ENCODE measurements at places on chromosomes 1 and 21.

GRCh38 chr1:178938101-178938958 is 67.5 kb upstream of the ANGPTL1 start:
- no peak for DNase-seq

GRCh38 chr1:60065199-60065598 is 8.4 kb downstream of the C1orf87 start:
- DNase-seq: no peak

DNA sequence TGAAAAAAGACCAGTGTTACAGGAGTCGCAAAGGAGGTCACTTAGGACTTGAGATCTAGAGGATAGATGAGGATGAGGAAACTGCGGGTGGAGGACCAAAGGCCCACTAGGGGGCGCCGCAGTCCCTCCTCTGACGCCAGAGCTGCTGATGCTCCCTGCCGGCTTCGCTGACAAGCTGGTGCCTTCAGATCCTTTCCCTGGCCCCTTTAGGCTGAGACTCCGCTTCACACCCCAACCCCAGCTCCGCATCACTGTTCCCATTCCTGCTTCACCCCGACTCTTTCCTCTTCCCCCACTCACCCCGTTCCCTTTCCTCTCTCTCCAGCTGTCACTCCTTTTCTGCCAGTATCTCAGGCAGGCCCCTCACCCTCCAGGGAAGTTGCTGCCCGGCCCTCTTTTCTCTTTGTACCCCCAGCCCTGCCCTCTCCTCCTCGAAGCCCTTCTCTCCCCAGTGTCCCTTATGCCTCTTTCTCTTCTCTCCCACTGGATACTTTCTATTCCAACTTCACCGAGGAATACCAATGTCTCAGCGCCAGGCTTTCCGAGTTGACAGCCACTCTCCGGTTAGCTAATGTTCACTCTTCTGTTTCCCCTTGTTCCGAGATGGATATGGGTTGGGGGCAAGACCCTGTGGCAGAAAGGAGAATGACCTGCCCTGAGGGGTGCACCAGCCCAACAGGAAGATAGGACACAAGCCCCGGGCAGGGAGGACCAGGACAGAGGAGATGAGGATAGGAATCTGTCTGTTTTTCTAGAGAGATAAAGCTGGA is 4.5 kb downstream of the KCNJ9 start:
- peak; percentile 69 for DNase-seq

GRCh38 chr1:100377590-100378361 is 25.5 kb downstream of the CDC14A start:
- no peak for DNase-seq

DNA sequence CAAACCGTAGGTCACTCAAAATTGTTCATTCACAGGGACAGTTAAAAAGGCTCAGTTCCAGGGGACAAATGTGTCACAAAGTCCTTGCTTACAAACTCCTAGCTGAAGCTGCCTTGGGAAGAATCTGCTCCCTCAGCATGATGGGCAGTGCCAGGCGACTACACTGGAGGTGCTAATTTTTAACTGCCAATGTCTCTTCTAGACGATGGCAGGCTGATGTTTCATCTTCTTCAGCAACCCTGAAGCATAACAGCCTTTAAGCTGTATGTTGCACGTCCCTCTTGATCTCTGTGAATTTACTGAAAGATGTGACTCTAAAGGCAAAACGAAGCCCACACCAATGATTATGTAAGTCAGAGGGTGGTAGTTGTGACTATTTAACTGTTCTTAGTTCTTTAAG is 11.3 kb downstream of the COA7 start:
- DNase-seq: no peak

DNA sequence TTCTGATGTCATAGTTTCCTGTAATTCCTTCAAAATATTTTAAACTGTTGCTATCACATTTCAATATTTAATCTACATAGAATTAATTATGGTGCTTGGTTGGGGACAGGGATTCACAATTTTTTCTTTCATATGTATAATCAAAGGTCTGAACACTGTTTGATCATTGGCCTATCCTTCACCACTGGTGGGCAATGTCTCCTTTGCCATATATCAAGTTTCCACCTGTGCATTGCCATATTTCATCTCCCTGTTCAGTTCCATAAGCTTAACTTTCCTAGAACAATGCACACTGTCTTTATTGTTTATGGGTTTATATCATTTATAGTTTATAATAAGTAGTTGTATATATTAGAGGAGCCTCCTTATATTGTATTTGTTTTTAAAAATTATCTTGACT is 374.9 kb upstream of the PTBP2 start:
- DNase-seq: no peak

GRCh38 chr1:29319300-29320110 is 83.2 kb downstream of the PTPRU start:
- no peak for DNase-seq

GRCh38 chr1:1920057-1920607 is 1.1 kb upstream of the TMEM52 start:
- no peak for DNase-seq

DNA sequence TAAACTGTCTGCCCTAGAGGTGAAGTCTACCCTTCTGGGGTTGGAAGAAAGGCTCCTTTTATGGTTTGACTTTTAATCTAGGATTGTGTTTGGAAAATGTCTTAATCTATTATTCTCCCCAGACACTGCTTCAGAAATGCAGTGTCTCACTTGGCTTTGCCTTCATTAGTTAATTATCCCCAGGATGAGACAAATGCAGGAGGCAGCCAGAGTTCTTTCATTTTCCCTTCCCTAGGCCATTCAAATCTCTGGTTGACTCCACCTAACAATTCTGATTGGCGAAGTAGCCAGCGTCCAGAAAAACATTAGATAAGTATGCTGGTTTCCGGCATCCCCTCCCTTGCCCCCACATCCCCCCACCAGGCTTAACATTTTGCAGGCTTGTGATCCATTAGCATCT is 325.8 kb upstream of the PBX1 start:
- DNase-seq: no peak

DNA sequence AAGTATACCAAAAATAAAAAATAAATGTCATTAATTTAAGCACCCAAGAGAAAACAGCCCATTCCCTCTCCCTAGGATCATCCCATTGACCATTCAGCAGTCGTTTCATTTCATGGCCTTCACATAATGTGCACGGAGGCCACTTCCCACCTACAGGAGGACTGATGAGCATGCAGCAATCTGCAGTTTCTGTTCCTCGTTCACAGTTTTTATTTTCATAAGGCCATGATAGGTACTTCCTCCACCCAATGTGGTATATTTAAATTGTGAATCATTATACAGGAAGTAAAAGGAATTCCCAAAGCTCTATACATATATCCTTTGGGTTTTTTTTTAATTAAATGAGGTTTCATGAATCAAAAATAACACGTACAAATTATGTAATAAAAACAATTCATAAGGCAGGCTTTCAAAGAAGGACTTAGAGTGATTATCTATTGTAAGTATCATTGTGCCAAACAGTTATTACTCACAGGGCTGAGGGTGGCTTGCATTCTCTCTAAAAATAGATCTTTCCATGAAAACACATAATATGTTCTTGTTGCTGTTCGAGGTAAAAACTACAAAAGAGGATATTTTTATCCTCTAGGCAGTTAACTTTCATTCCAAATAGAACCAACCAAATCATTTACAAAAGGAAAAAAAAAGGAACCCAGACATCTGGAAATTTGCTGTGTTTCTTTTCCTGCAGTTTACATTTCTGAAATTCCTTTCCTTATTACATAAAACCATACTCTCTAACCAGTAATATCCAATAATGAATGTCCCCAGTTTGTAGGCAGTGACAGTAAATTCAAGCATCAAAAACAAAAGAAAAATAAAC is 27.5 kb upstream of the SLC44A3 start:
- no peak for DNase-seq

GRCh38 chr1:61358770-61359455 is 276.6 kb downstream of the NFIA start:
- no peak for DNase-seq

DNA sequence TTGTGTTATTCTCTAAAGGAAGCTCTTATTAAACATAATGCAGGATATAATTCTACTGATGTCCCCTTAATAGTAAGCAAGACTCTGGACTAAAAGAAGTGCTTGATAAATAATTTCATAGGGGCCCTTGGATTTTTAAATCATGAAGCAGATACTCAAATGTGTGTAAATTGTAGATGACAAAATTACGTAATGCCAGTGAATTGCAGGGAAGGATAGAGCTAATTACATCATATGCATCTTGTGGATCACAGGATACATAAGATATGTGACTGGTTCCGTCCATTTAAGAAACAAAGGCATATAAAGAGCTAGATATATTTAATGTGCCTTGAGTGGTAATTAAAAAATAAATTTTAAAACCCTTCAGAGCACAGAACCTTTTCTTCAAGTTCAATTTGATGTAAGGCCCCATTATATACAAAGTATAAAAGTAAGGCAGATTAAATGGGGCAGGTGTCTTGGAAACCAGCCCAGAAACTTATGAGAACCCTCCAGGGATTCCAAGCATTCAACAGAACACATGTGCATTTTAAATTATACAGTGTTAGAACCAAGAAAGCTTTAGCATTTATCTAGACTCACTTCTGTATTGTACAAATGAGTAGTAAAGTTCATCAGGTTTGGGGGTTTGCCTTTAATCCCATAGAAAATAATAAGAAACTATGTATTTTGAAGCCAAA is 190.4 kb downstream of the NCAM2 start:
- no peak for DNase-seq

DNA sequence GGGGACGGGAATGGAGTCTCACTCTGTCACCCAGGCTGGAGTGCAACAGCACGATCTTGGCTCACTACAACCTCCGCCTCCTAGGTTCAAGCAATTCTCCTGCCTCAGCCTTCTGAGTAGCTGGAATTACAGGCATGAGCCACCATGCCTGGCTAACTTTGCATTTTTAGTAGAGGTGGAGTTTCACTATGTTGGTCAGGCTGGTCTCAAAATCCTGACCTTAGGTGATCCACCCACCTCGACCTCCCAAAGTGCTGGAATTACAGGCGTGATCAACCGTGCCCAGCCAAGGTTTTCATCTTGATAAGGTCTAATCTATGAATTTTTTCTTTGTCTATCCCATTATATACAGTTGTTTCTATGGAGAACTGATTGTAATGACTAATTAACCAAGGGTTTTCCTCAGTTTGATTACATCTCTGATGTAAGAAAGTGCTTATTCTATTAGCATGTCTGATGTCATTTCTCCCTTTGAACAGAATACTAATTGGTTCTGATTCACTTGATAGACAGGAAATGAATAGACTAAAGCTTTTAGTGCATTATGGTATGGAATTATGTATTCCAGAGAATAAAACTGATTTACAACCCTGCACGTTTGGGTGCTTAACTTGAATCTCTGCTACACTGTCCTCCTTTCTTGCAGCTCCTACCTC is 11.9 kb downstream of the PACC1 start:
- DNase-seq: no peak

- no peak for DNase-seq
Measured at GRCh38 chr21:31730712-31731055, 1.2 kb downstream of the SCAF4 start.

- DNase-seq: no peak
Measured at GRCh38 chr1:244869364-244869827, 5.1 kb upstream of the HNRNPU start.

- no peak for DNase-seq
Measured at GRCh38 chr1:107514841-107515240, 374.0 kb downstream of the NTNG1 start.

DNA sequence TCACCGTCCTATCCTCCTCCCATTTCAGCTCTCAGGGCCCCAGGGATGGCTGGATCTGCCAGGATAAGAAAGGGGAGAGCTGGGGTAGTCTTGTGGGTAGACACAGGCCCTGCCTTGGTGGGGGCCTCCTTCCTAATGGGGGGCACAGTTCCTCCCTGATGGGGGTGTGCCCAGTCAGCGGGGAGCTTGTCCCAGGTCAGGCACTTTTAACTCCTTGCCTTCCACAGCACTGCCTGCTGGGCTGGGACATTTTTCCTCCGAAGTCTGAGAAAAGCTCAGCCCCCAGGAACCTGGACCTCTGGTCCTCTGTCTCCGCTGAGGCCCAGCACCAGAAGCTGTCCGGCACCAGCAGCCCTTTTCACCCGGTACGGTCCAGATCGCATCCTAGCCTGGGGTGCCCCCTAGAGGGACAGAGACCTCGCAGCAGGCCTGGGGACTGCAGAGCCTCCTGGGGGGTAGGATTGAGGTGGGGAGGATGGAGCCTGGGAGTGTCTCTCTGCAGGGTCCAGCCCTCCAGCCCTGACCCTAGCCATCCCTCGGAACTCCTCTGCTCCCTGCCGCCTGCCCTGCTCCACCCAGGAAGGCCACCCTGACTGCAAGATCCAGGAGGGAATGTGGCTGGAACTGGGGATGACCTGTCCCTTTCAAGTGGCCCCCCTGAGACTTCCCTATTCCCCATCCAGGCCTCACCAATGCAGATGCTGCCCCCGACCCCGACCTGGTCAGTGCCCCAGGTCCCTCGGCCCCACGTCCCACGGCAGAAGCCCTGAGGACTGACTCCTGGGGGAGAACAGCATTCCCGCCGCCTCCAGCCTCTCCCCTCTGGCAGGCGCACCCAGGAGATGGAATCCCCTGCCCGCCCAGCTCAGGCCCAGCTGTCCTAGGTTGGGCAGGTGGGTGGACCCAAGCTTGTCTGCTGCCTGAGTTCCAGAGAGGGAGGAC is 12.0 kb downstream of the MIIP start:
- no peak for DNase-seq

GRCh38 chr1:29828526-29829447 is 592.5 kb downstream of the PTPRU start:
- no peak for DNase-seq

DNA sequence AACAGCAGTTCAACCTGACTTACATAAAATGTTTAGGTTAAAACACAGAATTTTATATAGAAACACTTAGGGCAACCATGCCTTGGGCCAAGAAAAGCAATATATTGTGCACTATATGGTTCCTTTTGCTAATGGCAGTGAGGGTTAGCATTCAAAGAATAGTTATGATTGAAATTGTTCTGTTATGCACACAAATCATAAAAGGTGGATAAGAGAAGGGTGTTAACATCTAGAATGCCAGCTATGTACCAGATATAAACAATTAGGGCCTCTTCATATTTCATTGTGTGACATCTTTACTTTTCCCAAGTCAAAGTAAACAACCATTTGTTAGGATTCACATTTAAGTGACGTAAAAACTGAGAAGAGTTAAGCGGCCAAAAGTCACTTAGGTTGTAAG is 308.0 kb upstream of the B3GALT2 start:
- DNase-seq: no peak

DNA sequence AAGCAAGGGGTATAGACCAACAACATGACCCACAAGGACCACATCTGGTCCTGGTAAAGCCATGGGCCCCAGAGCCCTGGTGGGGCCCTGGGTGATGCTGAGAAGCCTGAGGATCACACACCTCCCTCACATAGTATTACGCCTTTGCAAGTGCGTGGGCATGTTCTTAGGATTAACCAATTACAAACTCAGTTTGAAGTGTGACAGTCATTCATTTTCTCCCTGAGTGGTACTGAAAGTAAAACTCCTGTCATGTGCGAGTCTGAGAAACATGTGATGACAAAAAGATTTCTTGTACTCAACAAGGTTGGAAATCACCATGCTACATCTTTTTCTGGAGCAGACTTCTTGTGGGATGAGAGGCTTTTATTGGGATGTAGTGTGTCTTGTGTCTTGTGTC is 315.3 kb upstream of the DUSP10 start:
- DNase-seq: no peak

Measured in stimulated activated CD4-positive, alpha-beta T cell treated with anti-CD3 and anti-CD28 coated beads, TNF-alpha, amount 100 ng/mL, for 4 hours (primary cell).